Activated CD4-positive, alpha-beta T cell treated with anti-CD3 and anti-CD28 coated beads for 4 hours (primary cell): ENCODE measurements at places on chromosomes 11 and 22.

DNA sequence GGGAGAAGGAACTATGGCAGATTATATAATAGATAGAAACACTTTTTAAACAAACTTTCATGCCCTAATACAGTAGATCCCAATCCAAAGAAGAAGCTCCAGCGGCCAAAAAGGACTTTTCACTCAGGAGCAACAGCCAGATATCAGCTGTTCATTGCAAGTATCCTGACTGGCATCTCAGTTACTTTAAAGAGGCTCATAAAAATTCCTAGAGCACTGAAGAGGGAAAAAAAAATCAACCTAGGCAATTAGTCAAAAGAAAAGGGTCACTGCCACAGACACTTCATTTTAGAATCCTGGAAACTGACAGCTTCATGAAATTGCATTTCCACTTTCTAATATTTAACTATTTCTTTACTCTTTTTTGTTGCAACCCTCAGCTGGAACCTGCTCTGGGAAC, 170.6 kb upstream of the SOX6 start:
- DNase-seq: no peak

DNA sequence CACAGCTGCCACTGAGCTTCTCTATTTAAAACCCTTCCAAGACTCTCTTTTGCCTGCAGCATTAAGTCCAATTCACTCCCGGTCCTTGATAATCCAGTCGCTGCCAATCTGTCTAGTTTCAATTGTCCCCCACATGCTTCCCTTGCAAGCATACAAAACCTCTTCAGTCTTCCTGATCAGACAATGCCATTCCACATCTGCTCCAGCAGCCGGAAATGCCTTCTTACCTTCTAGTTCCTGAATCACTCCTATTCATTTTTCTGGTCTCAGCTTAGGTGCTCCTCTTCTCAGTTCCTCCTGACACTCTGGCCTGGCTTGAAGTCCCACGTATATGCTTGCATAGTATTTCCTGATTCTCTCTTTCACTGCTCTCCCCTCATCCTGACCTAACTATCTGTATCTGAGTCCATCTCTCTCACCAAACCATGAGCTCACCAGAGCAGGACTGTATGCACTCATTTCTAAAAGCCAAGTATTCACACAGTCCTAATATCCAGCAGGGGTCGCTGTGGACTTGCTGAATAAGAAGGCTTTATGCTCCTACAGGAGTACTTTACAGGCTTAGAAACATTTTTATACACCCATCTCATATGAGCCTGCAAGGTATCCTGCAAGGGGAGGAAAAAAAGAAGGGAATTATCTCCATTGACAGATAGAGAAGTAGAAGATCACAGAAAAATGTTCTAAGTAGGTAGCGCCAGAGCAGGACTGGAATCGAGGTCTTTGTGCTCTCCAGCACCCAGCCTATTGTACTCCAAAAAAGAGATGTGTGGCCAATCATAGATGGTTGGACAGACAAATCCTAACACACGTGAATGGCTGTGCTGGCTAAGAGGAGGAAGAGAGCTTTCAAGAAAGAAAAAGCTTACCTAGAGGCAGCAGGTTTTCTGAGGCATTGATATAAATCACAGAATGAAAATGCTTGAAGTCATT, 19.2 kb downstream of the XRRA1 start:
- peak; percentile 72 for DNase-seq

GRCh38 chr11:61918938-61919704, 1.8 kb upstream of the RAB3IL1 start:
- no peak for DNase-seq

GRCh38 chr22:37777122-37777687, 30.5 kb upstream of the GCAT start:
- DNase-seq: no peak

- no peak for DNase-seq
Measured at GRCh38 chr11:68372114-68372513, 59.7 kb downstream of the LRP5 start.

DNA sequence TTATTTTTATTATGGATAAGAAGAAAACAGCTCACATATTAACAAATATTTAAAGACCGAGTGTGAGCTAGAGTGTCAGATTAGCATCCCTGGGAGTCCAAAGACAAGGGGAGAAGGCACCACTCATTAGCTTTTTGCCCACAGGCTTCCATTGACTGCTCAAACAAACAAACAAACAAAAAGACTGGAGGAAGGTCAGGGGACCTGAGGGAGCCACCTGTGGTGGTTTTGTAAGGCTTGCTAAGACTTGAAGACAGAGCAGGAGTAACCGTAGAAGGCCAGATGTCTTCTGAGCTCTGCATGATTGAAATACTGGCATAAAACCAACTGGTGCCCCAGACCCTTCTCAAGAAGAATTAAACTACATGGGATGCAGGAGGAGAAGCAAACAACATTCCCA, 395.2 kb upstream of the CNTN5 start:
- no peak for DNase-seq

- DNase-seq: no peak
Measured at GRCh38 chr11:39374963-39375698, 2084.3 kb downstream of the LRRC4C start.

GRCh38 chr22:39205344-39206021, 39.3 kb downstream of the PDGFB start:
- DNase-seq: no peak

DNA sequence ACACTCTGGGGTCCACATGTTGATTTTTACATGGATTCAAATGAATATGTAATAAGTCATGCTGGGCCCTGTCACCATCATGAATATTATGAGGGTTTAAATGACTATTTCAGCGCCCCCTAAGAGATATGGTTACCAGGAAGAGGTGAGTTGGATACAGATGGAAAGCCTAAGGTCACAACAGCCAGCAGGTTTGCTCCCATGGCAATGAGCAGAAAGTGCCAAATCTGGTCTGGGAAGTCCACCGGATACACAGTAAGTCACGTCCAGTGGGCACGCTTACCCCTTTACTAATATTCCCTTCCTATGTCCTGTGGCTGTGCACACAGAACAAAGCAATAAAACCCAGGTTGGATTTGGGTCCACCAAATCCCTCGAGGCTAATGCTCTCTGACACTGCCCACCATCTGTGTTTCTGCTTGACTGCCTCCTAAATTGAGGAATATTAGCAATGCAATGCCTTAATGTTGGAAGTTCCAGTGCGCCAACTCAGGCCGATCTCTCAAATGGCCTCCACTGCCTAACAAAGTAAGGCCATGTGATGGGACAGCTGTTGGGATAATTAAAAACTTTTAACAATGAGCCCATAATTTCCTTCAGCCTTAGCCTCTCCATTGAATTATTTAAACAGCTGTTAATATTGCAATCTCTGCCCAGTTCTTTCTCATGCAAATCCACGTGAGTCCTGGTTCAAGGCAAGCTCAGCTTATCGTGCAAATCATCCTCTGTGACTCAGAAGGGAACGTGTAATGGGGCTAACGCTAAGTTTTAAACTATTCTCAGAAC, 97.6 kb downstream of the SLC1A2 start:
- DNase-seq: no peak

GRCh38 chr11:534396-535209, 773 bp downstream of the HRAS start:
- DNase-seq: peak; percentile 33

- DNase-seq: no peak
Measured at GRCh38 chr22:19871845-19872778, 17.4 kb upstream of the GNB1L start.

DNA sequence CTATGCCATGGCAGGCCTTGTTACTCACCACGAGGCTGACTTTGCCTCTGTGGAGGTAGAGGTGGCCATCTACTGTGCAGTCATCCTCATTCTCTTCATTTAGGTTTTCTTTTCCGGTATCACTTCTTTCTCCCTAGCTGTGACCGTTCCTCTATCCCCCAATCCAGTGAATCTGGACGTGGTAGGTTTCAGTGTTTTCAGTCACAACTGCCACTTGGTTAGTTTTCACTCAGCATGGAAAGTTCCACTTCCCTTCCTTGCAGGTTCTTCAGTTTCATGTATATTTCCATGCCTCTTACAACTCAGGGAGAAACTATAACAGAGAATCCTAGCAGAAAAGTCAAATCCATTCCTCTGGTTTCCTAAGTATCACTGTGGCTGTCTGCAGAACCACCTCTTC, 1.9 kb downstream of the HPS4 start:
- no peak for DNase-seq

GRCh38 chr11:126076641-126077040, 14.0 kb upstream of the CDON start:
- no peak for DNase-seq

- DNase-seq: no peak
Measured at GRCh38 chr11:128066399-128066798, 521.0 kb downstream of the ETS1 start.

- no peak for DNase-seq
Measured at GRCh38 chr11:62879235-62879978, 1.3 kb upstream of the SLC3A2 start.

- DNase-seq: no peak
Measured at GRCh38 chr11:15800111-15800800, 556.1 kb downstream of the SOX6 start.

- no peak for DNase-seq
Measured at GRCh38 chr22:46844606-46845210, 82.3 kb downstream of the TBC1D22A start.

DNA sequence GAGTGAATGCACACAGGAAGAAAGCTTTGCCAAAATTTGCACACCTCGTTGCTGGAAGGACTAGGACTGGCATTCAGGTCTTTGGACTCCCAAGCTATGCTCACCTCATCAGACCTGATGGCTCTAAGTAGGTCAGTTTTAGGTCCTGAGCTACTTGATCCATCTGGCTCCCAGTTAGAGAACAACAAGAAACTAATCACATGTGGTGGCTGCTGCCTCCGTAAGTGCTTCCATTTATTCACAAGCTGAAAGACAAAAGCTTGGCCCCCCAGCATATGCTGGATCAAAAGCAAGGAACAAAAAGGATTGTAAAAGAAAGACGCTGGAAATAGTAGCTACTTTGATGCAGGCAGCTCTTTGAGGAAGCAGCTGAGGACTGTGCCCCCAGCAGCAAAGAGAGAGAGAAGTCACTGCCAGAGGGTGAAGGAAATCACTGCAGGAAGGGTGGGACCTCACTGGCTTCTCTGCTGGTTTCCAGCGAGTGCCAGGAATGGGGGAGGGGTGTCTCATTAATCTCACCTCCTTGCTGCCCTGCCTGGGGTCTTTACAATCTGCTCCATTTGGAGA, 268.9 kb downstream of the KIRREL3 start:
- DNase-seq: no peak

DNA sequence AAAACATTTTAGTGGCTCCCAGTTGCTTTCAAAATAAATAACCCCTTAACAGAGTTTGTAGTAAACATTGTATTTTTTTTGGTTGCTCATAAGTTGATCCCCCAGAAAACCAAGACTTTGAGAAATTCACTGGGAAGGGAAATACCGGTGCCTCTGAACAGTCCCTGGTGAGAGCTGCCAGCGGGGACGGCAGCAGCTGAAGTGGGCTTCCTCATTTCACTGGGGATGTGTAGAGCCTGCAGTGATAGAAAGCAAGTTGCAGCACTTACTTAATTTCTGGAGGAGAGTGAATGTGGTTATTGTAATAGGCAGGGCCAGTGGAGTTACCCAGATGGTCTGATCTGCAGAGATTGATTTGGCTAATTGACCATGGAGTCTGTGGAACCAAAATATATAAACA, 18.6 kb upstream of the MCHR1 start:
- no peak for DNase-seq

GRCh38 chr11:126137136-126137535, 74.3 kb downstream of the RPUSD4 start:
- DNase-seq: no peak

DNA sequence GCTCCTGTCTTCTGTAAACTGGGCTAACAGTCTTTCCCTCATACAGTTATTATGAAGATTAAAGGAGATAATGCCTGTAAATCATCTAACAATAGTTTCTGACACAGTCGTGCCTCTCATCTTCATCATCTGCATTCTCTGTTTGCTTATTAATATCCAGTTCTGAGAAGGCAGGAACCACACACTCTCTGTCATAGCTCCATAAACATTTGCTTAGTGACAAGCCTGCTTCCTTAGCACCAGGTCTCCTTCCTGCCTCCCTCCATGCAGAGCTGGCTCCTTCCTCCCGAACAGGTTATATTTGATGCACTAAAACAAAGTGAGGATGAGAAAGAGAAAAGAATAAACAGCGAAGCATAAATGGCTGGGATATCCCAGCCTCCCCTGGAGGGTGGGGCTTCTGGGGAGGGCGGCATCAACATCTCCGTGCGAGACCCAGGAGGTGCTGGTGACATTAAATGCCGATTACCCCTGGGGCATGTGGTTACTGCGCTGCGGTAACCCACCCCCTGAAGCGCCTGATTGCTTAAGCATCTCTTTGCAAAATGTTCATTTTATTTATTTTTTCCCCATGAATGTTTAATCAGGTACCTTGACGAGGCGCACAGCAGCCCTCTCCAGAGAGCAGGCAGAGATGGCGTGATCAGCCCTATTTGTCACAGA, 404.9 kb downstream of the NXPE2 start:
- DNase-seq: no peak

DNA sequence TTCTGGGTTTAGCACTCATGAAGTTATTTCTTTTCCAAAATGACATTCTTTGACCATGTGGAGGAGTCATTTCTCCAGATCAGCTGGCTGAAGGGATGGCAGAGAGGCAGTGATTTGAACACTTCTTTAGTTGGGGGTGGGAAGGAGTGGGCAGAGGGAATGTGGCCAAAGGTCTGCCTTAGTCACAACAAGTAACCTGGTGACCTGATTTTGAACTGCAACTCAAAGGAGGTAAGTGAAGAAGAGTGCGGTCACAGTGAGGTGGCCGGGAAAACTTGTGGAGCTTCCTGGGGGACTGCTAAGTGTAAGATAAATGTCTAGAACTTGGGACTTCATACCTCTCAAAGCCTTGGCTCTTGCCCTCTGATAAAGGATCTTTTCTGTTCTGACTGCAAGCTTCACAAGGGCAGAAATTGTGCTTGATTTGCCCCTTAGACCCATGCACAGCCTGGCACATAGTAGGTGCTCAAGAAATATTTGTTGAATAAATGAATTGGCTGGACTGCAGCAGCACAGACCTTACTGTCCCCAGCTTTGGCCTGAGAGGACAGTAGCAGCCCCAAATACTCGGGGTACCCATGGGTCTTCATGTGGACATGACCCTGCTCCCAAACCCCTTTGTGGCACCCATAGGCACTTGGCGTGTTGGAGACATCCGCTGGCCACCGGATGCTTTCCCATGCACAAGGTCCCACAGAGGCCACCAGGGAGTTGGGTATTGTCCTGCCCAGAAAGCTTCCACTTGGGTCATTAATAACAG, 99.0 kb upstream of the ALX4 start:
- DNase-seq: no peak

DNA sequence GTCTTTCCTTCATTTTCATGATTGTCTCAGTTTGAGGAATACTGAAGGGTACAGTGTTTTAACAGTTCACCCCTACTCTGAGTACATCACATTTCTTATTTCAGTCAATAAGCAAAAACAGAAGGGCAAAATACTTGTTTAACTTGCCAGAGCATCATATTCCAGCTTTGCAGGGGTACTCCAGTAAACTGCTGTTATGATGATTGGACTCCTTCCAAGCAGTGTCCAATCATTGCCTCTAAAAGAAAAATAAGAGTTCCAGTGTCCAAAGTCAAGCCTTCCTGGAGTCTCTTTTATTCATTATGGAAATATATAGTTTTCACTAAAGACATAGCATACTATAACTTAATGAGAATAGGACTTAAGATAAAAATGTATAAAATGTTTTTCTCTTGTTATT, 105.1 kb downstream of the FANCF start:
- no peak for DNase-seq
